ENCODE measurements at places on chromosomes 7 and 10.

DNA sequence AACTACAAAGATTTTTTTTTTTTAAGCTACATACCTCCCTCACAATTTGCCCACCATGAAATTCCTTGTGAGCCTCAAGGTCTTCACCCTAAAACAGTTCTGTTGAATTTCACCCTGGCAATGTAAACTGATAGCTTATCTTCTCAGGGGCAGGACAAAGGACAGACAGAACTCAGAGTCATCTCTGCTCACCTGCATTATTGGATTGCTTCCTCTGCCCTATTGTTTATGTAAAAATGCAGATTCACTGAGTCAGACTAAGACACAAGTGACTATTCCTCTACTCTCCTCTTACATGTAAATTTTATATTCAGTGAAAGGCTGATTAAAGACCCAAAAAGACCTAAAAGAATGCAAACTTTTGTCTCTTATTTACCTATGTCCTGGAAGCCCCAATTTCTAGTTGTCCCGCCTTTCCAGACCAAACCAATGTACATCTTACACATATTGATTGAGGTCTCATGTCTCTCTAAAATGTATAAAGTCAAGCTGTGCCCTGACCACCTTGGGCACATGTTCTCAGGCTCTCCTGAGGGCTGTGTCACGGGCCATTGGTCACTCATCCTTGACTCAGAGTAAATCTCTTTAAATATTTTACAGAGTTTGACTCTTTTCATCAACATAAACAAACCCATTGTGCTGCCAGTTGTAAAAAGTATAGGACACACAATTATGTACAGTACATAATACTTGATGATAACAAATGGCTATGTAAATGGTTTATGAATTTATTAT, 440.2 kb downstream of the HTR7 start:
- DNase-seq = no peak

GRCh38 chr10:58177362-58177947, 90.2 kb downstream of the IPMK start:
- no peak for DNase-seq

GRCh38 chr10:115093776-115094408, 727 bp downstream of the ATRNL1 start:
- no peak for DNase-seq

DNA sequence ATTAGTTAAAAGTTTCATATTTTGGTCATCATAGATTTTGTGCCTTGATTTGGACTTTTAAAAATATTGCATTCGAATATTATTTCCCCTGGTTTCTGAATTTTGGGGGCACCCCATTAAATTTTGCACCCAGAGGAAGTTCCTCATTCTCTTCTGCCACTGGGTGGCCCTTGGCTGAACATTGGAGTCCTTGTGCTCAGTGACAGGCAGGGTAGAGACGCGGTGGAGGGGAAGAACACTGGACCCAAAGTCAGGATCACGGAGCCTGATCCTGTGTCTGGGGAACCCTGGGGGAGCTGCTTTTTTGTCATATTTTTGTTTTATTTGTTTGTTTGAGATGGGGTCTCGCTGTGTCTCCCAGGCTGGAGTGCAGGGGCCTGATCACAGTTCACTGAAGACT, 74.7 kb downstream of the MKI67 start:
- DNase-seq = no peak

DNA sequence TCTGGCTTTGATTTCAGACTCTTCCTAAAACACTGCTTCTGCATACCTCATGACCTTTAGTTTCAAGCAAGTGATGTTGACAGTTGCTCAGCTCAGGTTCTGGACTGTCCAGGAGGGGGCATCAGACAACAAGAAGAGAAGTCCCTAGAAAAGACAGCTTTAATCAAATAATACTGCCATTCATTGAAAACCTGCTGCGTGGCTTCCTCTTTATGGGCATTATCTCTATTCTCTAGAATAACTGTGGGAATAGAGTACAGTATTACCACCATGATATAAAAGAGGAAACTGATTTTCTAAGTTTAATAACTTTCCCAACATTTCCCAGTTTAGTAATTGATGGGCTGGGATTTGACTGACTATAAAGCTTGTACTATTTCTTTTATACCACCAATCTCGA, 170.4 kb downstream of the SNX13 start:
- DNase-seq = peak; percentile 25

- DNase-seq = no peak
Measured at GRCh38 chr10:124918191-124918830, 23.6 kb upstream of the ZRANB1 start.

DNA sequence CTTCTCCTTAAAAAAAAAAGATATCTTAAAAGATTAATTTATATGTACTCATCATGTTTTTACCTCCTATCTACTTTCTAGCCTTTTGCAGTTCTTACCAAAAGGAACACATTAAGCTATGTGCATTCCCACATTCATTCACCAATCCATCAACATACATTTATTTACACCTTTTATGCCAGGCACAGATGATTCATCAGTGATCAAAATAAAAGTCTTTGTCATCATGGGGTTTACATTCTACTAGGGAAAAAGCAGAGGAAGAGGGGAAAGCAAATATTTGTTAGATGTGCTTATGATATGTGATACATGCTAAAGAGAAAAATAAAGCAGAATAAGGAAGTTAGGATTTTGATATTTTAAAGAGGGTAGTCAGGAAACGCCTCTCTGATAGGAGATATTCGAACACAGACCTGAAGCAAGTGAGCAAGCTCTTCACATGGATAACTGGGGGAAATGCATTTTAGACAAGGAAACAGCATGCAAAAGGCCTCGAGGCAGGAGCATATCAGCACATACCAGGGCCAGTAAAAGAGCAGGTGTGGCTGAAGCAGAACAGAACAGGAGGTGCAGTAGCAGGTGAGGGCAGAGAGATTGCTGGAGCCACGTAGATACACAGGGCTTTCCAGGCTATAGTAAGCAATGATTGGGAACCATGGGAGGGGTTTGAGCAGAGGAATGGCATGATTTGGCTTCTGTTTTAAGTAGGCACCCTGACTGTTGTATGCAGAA, 67.4 kb downstream of the REEP3 start:
- no peak for DNase-seq

DNA sequence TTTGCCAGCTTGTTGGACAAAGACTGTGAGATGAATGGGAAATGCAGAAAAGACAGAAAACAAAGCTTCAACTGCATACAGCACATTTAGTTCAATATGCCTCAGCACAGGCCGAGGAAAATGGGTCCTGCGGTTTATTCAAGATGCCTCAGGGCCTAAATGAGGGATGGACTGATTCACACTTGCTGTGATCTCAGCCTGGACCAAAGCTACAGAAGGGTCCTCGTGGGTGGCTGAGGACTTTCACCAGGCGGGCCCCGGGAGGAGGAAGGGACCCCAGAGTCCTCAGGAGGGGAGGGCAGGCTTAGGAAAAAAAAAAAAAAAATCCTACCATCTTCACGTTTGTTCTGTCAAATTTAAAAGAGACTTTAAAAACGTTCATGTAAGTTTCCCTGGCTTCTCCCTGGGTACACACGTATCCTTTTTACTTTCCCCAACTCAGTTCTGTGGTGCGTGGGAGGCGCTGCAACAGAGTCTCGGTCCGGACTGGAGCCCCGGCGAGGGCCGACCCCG, 624 bp upstream of the ZNF783 start:
- no peak for DNase-seq

Data from activated T-cell treated with anti-CD3 and anti-CD28 coated beads for 48 hours (primary cell).